ENCODE measurements at places on chromosomes 16 and 17. TPM values are rescaled to one million over a fixed set of nuclear protein-coding genes. Genes with fewer than 3 reads are reported as not detected.

GRCh38 chr17:47840742-47841487 lies at the start of gene SCRN2:
SCRN2 (minus strand) TSS chr17:47841273; CDS start chr17:47840843, 430 bp downstream.
- peak; percentile 95 for DNase-seq

- no peak for DNase-seq
Observed at GRCh38 chr17:27878776-27879562, 14.2 kb downstream of the LYRM9 start.

GRCh38 chr16:57624044-57624688 lies 4.3 kb upstream of the ADGRG1 start:
- DNase-seq: no peak

DNA sequence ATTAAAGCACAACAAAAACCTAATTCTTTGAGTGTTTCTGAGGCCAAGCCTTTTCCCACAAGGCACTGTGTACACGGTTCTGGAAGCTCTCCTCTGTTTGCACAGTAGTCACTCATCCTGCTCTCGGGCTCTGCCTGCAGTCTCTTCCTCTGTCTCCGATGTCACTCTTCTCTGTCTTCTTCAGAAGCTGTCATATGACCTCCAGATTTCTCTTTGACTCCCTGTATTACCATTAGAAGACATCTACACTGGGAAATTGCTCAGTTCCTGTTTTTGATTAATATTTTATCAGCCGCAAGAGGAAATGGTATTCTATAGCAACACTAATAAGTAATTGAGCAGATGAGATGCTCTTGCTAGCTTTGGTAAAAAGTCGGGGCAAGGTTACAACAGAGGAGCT lies 422.9 kb downstream of the WWOX start:
- DNase-seq: no peak

DNA sequence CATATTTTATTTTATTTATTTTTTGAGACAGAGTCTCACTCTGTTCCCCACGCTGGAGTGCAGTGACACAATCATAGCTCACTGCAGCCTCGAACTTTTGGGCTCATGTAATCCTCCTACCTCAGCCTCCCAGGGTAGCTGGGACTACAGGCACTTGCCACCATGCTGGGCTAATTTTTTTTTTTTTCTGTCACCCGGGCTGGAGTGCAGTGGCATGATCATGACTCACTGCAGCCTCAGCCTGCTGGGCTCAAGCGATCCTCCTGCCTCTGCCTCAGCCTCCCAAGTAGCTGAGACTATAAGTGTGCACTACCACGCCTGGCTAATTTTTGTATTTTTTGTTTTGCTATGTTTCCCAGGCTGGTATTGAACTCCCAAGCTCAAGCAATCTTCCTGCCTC lies 17.1 kb downstream of the UNC45B start:
- no peak for DNase-seq

DNA sequence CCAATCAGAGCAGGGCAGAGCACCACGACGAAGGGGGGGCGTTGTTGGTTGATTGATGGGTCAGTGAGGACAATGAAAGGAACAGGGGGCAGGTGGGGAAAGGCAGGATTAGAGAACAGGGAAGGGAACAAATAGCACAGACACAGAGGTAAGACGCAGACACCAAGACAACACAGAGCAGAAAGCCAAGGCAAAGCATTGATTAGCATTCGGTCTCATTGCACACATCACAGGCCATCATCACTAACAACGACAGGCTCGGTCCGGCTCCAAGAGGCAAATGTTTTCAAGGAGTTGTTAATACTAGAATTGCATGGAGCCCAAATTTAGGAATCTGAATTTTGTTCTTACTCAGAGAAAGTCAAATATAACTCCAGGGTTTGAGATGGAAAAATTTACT lies 34.6 kb upstream of the TRAP1 start:
- no peak for DNase-seq

- DNase-seq: no peak
Observed at GRCh38 chr17:34413443-34414119, 50.5 kb upstream of the CCL1 start.

DNA sequence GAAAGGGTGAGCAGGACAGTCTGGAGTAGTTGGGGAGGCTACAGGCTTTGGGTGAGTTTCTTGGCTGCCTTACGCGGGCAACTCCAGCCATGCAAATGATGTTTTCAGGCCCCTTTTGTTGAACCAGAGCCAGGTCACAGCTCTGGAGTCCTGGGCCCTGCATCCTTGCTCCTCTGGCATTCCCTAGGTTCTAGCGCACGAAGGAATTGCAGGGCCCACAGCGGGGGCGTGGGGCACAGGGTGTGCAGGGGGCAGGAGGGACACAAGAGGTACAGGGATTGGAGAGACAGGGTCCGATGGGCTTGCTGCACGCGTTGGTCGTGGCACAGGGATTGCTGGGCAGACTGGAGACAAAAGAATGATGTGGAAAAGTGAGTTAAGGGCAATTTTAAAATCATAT lies 3.6 kb downstream of the KRT31 start:
- DNase-seq: no peak

- no peak for DNase-seq
Observed at GRCh38 chr16:86572041-86572521, 5.5 kb downstream of the FOXC2 start.

DNA sequence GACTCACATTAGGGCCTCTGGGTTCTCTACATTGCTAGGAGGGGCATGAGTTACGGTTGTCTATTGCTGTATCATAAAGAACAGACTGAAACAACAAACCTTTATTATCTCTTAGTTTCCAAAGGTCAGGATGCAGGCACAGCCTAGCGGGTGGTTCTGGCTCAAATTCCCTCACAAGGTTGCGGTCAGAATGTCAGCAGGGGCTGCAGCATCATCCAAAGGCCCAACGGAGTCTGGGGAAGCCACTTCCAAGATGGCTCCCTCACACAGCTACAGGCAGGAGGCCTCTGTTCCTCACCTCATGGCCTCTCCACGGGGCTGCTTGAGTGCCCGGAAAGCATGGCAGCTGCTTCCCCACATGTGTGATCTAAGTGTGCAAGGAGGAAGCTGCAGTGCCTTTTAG lies 29.6 kb upstream of the ZFPM1 start:
- DNase-seq: no peak

- peak; percentile 88 for DNase-seq
Observed at GRCh38 chr17:42407289-42407836, 15.7 kb downstream of the CAVIN1 start.

PRR15L gene
- not detected for total RNA-seq

RABEP2 gene
- total RNA-seq: 20.5 TPM

DNA sequence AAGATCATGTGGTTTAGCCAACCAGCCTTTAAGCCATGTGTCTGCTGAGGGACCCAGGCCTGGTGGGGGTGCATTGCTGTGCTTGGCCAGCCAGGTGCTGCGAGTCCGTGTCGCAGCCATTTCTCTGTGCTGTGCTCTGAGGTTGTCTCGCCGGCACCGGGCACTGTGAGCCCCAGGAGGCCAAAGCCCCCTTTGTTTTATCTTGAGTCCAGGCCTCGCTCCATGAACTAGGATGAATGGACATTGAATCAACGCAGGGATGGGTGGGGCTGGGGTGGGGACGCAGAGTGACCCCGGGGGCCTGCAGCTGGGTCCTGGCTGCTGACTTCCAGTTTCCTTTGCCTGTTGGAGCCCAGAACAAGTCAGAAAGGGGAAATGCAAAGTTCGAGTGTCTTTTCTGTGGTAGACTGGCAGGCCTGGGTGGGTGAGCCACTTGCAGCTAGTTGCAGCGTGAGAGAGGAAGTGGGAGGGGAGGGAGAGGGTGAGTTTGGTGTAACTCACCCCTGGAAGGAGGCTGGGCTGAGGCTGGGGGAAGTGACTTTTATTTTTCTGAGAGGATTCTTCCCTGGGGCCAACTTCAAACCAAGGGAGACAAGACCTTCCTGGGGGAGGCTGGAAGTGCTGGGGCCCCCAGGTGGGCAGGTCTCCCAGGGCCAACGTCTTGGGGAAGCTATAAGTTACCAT lies 324.7 kb downstream of the SEC14L1 start:
- peak; percentile 63 for DNase-seq

SLC5A11 gene
- total RNA-seq: not detected

- no peak for DNase-seq
Observed at GRCh38 chr16:30032083-30032819, 1.2 kb upstream of the TLCD3B start.

GRCh38 chr16:685967-686366 lies 1.8 kb upstream of the JMJD8 start:
- peak; percentile 60 for DNase-seq

CHMP6 gene
- total RNA-seq: 19.5 TPM

DNA sequence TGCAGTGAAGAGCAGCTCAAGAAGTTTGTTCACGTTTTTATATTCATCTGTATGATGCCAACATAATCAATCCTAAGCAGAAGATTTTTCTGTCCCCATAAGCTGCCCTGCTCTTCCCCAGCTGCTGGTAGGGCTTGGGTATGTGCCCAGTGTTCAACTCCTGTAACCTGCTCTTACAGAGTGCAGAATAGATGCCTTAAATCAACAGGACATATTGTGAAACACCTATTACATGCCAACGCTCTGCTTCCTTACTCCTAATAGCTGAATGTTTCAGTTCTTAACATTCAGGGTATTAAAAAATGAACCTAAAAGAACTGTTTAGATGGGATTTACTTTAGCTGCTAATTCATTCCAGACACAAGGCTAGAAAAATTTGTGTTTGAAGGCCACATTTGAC lies 190.9 kb downstream of the HS3ST3A1 start:
- DNase-seq: peak; percentile 39

GRCh38 chr17:44110823-44111633 lies 12.4 kb downstream of the HDAC5 start:
- peak; percentile 100 for DNase-seq

DNA sequence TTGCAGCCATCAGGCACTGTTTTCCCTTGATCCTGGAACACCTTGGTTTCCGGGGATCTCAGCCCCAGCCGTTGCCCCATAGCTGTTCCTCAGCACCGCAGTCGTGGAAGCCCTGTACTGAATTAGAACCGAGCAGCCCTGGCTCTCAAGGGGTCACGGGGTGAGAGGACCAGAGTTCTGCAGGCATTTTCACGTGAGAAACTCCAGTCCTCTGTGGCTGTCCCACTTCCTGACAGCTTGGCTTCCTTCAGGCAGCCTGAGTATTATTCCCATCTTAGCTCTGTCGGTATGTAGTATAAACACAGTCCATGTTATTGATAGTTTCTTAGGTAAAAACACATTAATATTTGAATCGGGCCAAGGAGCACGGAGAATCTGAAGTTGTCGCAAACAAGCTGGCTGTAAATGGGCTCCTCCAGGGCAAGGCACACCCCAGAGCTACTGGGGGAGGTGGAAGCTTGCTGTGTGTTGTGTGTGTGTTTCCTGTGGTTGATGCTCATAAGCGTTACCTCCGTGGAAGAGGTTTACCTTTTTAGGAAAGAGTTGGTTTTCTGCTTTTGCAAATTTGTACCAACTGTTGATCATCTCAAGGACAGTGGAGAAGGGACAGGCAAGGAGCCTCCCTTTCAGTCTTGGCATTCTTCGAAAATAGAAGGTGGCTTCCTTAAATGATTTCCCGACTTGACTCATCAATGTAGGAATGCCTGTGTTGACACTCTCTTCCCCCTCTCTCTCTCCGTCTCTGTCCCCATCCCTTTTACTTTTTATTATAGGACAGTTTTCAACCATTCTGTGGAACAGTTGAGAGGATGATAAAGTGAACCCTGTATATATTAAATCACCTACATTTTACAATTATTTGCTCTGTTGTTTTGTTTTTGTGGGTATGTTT lies 208.9 kb upstream of the CHMP6 start:
- DNase-seq: no peak

DNA sequence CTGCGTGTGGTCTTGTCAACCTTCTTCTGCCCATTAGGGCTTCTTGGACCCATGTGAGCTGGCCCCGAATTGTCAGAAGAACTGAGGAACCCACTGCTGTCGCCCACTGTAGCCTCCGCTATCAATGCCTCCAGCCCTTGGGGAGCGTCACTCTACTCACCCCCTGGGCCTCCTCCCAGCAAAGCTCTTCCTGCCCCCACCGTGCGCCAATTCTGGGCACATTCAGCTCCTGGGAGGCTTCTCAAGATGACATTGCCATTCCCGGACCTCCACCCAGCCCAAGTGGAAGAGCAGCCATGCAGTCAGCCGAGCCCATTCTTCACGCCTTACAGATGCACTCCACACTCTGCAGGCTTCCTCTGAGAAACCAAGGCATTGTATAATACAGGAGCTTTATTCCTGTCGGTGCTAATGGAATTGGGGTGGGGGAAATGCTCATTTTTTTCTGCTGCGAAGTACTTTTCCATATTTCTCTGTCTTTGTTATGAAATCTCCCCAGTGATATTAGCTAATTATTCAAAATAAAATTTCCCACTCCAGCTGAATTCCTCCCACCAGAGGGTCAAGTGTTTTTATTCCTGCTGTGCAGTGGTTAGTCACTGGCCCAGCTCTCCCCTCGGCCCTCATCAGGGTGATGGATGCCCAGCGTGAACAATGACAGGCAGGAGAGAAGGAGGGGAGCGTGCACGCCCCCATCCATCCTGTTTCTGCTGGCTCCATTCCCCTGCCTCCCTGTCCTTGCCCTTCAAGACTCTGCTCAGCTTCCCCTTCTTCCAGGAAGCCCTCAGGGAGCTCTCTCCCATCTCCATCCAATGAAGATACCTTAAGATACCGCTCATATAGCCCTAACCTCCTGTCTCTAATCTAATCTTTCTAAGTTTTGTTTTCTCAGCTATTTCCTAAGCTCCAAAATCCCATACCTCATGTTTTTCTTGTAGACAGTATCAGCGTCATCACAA lies 87.7 kb downstream of the C16orf95 start:
- DNase-seq: no peak

ASGR1 gene
- total RNA-seq: 0.30 TPM

SEPTIN12 gene
- total RNA-seq: not detected

DNA sequence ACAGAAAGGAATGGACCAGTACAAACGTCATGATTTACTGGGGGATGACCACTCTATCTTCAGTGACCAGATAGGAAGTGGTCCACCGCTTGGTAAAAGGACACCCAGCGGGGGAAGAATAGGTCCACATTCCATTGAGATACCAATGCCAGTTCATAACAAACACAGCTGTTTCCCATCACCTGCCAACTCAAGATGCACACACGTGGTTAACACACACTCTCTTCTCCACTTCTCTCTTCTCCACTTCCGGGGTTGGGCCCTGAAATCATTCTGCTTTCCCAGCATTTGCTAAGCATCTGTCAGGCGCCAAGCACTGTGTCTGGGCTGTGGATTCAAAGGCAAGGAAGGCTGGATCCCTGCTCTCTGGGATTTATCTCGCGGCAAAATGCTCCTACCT lies 175.5 kb downstream of the SLC39A11 start:
- DNase-seq: no peak

All from left ventricle myocardium superior (tissue), 1 donor.